A172 (cell line): ENCODE measurements at places on chromosomes 7 and 10. TPM values are rescaled to one million over a fixed set of nuclear protein-coding genes. Genes with fewer than 3 reads are reported as not detected.
A peak's percentile ranks its signal among the peaks of the same experiment; 100 is the strongest.

GRCh38 chr10:59945991-59946390 is 39.6 kb upstream of the CCDC6 start:
- no peak for DNase-seq

DNA sequence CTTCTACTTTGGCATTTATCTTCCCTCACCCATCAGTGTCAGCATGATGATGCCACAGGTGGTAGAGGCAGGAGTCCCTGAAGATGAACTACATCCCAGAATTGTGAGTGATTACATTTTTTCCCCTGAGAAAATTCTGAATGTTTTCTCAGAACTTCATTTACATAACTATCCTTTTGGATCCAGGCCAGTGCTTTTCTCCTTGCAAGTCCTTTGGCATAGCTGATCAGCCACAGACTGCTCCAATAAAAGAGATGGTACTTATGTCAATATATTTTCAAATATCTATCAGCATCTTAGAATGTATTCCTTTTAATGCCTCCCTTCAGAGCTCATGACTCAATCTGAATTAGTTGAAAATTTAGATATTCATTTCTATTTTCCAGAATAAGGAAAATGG is 135.5 kb downstream of the IQUB start:
- DNase-seq, result no peak

DNA sequence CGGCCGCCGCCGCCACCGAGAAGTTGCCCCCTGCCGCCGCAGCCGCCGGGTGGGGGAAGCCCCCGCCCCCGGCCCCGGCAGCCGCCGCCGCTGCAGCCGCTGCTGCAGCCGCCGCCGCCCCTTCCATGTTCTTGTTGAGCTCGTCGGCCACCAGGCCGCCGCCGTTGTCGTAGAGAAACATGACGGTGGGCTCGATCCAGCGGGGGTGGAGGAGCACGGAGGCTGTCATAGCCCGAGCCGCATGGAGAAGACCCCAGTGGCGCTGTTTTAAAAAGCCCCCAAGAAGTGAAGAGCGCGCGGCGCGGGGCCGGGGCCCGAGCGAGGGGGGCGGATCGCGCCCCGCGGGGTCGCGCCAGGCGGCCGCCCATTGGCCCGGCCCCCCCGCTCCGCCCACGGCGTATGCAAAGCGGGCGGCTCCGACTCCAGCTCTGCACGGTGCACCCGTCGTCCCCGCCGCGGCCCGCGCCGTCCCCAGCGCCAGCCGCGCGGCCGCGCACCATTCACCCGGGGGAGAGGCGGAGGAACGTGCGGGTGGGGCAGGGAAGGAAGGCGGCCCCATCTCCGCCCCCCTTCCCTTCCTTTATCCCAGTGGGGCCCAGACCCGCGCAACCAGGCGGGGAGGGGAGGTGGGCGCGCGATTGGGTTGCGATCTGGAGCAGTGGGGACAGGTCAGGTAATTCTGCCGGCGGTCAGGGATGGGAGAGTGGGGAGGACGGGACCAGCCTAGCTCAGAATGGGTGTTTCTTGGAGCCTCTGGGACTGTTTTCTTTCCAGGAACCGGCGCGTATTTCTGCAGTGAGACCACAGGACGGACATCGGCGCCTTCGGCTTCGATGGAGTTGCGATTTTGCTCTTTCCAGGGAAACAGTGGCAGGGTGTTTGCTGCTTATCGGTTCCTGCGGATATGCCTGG is at the start of gene HOXA13:
Gene HOXA13 (minus strand): TSS at position 243 of the 912 bp plus-strand sequence. CDS start 14 bp downstream, at position 229.
- DNase-seq, result peak; percentile 41

- no peak for DNase-seq
Measured at GRCh38 chr7:122847871-122848473, 38.3 kb downstream of the CADPS2 start.

DNA sequence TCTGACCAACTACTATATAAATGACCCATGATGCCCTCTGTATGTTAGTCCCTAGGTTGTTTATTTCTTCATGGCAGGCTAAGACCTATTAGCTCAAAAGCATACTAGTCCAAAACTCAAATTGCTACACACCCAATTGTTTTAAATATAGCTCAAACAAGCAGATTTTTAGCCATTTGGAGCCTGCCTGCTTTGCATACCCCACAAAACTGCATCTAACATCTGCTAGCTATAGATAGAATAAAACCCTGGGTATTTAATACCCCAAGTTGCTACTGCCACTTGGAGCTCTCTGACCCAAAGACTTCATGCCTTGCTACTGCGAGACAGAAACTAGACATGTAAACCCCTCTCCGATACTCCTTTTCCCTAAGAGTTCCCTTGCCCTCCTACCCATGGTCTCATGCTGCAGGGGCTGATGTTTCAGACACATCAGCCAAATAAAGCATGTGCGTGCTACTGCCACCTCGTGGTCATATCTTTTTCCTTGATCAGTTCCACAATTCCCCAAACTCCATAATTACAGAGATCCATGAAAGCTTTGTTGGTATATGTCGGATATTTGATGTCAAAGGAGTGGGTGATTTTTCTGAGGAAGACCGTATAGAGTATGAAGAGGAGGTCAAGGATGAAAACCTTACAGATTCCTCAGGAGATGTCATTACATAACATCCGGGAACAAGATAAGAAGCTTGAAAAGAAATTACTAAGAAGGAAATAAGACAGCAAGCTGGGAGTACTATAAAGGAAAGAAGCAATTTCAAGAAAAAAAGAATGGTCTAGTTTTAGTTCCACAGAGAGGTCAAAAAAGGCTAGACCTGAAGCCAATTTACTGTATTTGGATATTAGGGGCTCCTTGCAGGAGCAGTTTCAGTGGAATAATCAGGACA is 386.6 kb downstream of the SH2D4B start:
- DNase-seq, result peak; percentile 58

- no peak for DNase-seq
Measured at GRCh38 chr10:122132331-122132755, 138.8 kb upstream of the BTBD16 start.

GRCh38 chr7:37320140-37320847 is 128.4 kb downstream of the ELMO1 start:
- DNase-seq, result peak; percentile 73

DNA sequence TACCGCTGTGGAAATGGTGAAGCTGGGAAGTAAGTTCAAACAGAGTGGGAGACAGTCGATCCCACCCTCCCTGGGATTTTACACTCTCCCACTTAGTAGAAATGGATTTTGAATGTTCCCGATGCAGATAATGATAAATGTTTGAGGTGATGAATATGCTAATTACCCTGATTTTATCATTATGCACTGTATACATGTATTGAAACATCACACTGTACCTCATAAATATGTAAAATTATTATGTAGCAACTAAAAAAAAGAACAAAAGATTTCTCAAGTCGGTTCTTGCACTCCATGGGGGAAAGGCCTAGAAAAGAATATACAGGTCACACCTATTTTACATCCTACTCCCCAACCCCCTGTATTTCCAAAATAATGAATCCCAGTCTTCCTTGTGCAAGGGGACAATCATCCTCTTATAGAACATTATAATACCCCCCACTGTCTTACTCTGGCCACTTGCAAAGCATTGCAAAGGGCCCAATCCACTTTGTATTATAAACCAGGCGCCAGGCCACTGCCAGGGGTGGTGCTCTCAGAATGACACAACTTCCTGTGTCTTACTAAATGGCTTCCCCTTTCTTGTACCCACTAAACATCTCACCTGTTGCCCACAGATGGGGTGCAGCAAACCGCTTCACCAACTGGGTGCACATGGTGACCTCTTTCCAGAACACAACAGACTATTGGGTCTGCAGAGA is 20.6 kb upstream of the OR2AE1 start:
- DNase-seq, result no peak

- DNase-seq, result no peak
Measured at GRCh38 chr7:7449055-7449454, 86.6 kb downstream of the COL28A1 start.

DNA sequence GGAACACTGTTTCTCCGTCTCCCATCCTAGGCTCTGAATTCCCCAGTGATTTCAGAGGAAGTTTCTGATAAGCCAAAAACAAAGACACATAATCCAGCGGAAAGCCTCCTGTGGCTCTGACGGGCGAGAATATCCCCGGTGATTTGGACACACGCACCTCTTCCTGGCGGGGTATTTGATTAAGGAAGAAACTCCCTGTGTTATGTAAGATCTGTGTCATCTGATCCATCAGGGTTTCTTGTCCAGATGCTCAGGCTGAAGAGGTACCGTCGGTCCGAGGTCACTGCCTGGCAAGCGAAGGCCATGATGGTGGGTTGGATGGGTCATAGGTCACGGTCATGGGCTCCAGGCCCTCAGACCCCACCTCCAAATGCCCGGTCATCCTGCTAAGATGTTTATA is 39.6 kb upstream of the DNAJB6 start:
- DNase-seq, result no peak

GRCh38 chr10:103445767-103446567 is 6.2 kb downstream of the CALHM2 start:
- DNase-seq, result peak; percentile 91

The RAMP3 gene
- 0.10 TPM in 1 of 2 replicates, not detected in the other for total RNA-seq

The SFRP4 gene
- total RNA-seq, result 0.84 TPM in 1 of 2 replicates, not detected in the other

The NSUN6 gene
- 11.9 and 15.5 TPM in 2 replicates for total RNA-seq

The SYNPO2L gene
- 0.14 TPM in 1 of 2 replicates, not detected in the other for total RNA-seq
